ENCODE measurements at places on chromosomes 7 and 10.

GRCh38 chr7:157871681-157872080 is 534.9 kb downstream of the DNAJB6 start:
- no peak for DNase-seq

- no peak for DNase-seq
Observed at GRCh38 chr10:10930979-10931743, 86.5 kb upstream of the CELF2 start.

DNA sequence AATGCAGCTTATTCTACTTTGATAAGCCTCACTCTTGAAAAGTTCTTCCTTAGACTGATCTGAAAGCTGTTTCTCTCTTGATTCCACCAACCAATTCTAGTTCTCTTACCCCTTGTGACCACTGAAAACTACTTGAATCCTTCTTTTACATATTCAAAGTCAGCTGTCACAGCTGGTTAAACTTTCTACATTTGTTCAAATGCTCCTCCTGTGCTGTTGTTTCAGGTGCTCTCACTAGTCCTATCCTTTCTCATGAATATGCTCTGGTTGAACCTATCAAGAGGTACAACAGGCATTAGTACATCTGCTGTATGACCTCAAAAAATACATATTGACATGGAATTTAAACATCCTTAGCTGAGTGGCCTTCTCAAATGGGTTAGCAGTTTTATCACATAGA is 91.5 kb downstream of the MYO3A start:
- DNase-seq = no peak

DNA sequence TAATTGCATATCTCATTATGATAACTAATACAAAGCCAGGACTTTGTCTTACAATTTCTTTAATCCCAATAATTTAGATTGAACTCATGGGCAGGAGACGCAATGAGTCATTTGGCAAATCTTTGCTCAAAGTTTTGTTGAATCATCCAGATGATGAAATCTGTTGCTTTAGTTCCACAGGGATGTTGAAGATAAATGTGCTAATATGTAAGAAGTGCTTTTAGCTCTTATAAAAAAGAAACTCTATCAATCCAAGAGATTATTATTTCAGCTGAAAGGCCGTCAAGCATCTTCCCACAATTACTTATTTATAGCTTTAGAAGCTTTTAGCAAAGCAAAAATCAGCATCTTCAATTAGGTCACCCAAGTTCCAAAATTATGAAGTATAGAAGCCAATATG is 36.8 kb upstream of the ANK3 start:
- DNase-seq = no peak

DNA sequence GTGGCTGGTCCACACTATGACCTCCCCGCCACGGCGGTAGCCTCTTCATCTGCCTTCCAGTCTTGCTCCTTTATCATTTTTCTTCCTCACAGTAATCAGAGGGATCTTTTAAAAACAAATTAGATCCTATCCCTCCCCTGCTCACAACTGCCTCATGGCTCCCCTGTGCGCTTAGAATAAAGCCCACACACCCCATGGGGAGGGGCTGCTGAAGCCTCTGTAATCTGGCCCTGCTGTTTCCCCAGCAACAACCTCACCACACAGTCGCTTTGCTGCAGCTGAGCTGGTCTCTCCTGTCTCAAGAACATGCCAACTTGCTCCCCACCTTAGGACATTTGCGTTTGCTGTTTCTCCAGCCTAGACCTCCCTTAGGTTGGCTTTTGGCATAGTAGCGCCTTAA is 41.0 kb downstream of the SP8 start:
- no peak for DNase-seq

- no peak for DNase-seq
Observed at GRCh38 chr7:51022821-51023220, 240.1 kb upstream of the GRB10 start.

DNA sequence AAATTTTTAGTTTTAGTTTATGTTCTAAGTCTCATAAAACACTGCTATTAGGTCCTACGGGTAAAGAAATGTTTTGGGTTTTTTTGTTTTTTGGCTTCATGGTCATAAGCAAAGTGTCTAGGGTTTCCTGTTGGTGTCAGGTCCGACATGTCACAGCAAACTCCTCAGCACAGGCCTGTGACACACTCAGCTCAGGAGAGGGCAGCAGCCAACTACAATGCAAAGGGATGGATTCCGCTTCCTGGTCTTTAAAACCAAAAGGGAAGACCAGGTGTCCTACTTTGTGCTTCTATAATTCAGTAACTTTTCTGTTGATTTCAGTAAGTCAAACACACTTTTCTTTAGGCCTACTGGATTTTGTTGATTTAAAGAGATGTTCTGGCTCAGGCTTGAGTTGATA is 83.8 kb upstream of the MACROH2A2 start:
- DNase-seq = no peak

Measured in activated T-helper 1 cell treated with anti-CD3 and anti-CD28 coated beads, Interleukin-2, amount 50 U/mL, for 16 hours (primary cell).